ENCODE measurements at places on chromosomes 7 and 10.
A peak's percentile ranks its signal among the peaks of the same experiment; 100 is the strongest.

GRCh38 chr10:44465401-44466115 is 80.7 kb upstream of the CXCL12 start:
- no peak for DNase-seq

- DNase-seq: no peak
Observed at GRCh38 chr7:30005464-30005863, 15.9 kb upstream of the SCRN1 start.

- DNase-seq: no peak
Observed at GRCh38 chr7:156607332-156608172, 33.0 kb upstream of the RNF32 start.

DNA sequence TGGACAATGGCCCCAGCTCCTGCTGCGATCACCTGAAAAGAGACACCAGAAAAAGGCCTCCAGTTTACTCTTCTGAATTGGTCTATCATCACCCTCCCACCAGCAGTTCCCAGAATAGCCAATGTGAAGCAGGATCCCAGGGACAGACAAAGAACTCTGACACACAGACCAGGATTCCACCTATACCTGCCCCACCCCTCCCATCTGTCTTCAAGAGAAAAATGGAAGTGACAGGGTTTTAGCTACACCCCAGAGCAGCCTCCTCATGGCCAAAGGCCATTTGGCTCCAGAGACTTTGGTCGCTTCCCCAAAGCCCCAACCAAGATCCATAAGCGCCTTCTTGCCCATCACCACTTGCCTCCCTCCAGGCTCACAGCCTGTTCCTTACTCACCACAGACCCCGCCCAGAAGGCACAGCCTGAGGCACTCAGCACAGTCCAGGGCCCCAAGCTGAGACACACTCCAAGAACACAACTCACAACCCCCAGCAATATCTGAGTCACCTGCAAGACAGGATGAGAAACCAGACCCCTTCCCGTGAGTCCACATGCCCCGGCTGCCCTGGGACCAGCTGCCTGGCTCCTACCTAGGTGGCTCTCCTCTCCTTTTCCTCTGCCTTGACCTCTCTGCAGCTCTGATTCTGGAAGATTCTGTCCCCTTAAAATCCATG is 6.5 kb downstream of the TMEM176B start:
- DNase-seq: no peak

DNA sequence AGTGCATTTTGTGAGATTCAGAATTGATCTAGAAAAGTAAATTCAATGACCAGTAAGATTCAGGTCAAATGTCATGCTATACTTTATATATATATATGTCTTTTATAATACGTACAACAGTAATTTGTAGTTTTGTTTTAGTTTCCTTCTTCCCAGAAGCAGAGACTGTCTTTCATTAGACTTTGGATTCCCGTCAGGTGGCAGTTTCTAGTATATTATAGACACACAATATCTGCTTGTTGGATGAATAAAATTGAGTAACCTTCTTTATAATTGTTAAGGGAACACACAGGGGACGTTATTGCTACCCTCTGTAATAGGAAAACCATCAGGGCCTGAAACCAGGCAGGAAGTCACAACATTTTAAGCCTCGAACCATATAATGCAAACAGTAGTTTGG is 5.3 kb upstream of the LAMB1 start:
- no peak for DNase-seq

DNA sequence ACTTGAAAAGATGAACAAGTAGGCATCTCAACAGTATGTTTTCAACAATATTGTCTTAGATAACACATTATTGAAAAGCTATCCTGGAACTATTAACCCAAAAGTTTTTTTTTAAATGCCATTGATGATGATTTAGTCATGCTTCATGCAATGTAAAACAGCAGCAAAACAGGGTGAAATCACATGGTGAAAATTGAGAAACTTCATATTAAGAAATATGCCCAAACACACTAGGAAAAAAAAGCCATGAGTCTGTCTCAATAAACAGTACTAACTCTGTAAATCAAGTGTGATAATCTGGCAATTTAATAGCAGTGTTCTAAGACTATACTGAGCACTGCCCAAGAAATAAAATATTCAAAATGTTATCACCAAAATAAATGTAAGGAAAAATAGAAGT is 613.1 kb downstream of the KCNMA1 start:
- DNase-seq: no peak

GRCh38 chr10:32056136-32057035 is at the start of gene KIF5B:
TSS of gene KIF5B (minus strand) at chr10:32056425. CDS start at chr10:32055973, 452 bp downstream.
- DNase-seq: peak; percentile 58

DNA sequence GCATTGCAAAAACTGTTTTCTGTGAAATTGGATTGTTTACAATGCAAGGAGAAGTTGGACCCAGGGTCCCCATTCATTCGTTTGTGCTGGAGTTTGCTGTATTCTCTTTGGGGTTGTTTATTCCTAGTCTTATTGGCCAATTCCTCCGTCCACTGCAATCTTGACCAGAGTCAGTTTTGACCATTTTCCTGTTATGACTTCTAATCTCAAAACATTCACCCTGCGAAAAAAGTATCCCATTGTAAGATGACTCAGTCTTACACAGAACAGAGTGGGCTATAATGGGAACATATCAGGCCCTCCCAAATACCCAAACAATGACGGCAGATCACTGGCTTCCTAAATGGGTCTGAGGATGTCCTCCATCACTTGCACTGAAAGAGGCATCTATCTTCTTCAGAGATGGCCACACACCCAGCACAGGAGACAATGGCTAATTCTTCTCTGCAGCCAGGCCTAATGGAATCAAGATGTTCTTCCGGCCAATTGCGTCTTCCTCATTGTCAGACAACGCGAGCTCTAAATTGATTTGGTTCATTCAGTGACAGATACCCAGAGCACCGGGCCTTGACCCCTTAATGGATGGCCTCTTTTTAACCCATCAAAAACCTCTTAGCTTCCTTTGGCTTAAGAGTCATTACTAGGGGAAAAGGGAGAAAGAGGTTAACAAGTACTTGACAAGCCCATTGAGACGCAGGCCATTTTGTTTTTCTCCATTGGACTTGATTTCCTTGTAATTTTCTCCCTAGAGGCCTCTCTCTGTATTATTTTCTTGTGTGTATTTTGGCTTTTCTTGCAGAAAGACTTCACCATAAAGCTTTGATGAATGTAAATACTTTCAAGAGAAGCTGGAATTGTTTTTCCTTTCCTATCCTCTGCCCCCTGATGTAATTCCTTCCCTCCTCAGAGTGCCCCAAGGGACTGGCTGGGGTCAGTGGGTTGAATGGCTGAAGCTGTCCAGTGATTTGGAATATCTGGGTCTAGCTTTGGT is 129.6 kb downstream of the PRPF18 start:
- no peak for DNase-seq

GRCh38 chr10:5034588-5034987 is 30.9 kb upstream of the AKR1C2 start:
- DNase-seq: no peak

GRCh38 chr7:20030915-20031362 is 186.2 kb downstream of the MACC1 start:
- DNase-seq: peak; percentile 41

GRCh38 chr10:24822590-24822989 is 98.9 kb upstream of the ARHGAP21 start:
- DNase-seq: peak; percentile 38

GRCh38 chr7:70190281-70190680 is 592.0 kb downstream of the AUTS2 start:
- no peak for DNase-seq

DNA sequence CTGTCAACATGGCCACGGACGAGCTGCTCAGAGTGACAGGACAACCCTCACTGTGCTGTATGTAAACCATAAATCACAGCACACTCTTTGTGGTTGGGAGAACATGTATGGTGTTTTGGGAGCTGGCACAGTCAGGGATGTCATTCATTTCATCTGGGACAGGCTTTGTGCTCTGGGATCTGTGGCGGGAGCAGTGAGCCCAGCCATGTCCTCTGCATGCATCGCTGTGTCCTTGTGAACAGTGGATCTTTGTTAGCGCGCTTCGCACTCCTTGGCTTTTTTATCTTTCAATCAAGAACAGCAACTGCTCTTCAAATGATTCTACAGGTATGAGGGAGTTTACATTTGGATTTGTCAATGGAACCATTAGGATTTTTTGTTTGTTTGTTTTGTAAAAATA is 7.1 kb downstream of the CCM2 start:
- no peak for DNase-seq

GRCh38 chr7:50962962-50963374 is 180.3 kb upstream of the GRB10 start:
- DNase-seq: no peak

DNA sequence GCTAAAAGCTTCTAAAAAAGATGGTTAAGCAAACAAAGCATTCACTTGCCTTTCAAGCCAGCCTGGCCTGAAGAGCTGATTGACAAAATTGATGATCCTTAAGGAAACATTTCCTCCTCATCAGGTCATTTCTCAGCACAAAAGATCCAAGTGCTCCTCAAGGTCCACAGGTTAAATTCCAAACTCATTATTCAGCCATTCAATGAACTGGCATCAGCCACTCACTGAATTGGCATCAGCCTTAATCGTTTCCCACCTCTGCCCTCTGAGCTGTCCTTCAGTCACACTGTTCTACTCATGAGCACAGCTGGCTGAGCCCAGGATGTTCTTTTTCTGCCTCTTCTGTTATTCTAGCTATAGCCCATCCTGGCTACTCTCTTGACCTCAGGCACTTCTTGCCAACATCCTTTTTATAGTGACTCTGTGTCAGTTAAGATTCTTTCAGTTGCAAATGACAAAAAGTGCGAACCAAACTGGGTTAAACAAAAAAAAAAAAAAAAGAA is 147.5 kb downstream of the RAB11FIP2 start:
- DNase-seq: no peak

- DNase-seq: no peak
Observed at GRCh38 chr7:105854498-105854897, 21.9 kb downstream of the ATXN7L1 start.

DNA sequence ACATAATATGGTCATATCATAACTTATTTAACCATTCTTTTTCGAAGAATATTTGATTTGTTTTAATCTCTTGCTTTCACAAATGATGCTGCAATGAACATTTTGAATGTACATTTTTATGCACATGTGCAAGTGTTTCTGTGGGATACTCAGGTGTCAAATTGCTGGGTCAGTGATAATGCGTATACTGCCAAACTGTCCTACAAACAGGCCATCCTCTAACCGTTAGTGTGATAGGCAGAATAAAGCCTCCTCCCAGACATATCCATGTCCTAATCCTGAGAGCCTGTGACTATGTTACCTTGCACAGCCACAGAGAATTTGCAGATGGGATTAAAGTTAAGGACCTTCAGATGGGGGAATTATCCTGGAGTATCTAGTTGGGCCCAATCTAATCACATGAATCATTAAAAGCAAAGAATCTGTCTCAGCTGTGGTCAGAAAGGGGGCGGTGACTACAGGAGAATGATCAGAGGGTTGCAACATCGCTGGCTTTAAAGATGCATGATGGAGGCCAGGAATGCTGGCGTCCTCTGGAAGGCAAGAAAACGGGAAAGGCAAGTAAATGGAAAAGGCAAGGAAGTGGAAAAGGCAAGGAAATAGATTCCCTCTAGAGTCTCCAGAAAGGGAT is 46.7 kb downstream of the FZD1 start:
- no peak for DNase-seq

DNA sequence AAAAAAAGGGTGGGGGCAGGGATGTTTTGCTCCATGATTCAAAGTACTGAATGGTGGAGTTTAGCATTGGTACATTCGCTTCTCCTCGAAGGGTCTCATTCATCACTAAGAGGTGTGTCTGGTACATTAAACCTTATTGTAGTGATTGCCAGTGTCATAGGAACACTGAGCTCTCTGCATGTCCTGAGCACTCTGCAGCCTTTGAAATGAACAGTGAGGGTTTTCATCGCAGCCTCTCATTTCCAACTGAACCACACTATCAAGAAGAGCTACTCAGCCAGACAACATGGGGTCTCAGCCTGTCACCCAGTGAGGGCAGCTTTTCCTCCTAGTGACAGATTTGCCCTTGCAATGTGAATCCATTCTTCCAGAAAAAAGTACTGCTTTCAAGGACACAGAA is 7.6 kb upstream of the DEPP1 start:
- DNase-seq: no peak

- no peak for DNase-seq
Observed at GRCh38 chr10:11488126-11488525, 123.3 kb downstream of the USP6NL start.

- DNase-seq: no peak
Observed at GRCh38 chr10:132932461-132933307, 9.7 kb downstream of the CFAP46 start.

- DNase-seq: no peak
Observed at GRCh38 chr7:16889851-16890415, 8.2 kb upstream of the AGR3 start.

DNA sequence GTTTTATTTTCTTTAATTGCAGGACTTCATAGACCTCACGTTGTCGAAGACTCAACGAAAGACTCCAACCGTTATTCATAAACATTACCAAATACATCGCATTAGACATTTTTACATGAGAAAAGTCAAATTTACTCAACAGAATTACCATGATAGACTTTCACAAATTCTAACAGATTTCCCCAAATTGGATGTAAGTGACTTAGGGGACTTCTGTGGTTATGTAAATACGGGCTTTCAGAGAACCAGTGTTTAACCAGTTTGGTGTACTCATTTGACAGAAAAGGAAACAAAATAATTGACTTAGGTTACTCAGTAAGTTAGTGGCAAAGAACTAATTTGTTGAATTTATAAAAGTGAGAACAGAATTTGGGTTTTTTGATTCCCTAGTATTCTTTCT is 4.2 kb downstream of the GTPBP4 start:
- DNase-seq: no peak

DNA sequence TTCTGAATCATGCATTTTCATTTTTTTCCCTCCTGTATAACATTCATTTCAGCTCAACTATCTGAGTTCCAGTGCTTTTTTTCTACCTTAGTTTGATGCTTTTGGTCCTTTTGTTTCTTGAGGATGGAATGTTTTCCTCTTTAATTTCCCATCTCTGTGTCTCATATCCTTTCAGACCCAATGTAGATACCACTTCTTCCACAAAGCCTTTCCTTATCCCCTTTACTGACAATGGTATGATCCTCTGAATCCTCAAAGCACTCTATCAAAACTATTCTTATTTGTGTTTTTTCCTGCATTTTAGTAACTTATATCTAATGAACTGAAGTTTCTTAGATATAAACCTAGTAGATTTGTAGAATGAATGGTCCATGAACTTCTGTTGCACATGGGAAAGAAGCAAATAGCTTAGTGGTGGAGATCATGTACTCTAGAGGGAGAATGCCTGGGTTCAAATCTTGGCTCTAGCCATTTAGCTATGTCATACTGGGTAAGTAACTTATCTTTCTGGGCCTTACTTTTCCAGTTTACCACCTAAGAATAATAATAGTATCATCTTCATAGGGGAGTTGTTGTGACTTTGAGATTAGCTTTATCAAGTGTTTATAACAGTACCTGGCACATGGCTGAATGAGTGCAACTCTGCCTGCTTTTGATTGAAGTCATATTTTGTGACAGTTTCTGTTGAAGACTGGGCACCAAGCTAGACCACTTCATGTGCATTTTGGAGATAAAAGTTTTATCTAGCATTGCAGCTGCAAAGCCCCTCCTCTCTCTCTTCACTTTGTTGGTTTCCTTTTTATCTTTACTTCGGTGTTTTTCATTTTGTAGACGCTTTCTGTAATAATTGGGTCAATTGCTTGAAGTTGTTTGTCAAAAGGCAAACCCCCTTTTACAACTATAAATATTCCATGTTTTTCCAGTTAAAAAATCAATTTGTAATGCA is 18.5 kb downstream of the STAM start:
- DNase-seq: no peak

All from GM12864 (cell line).